ENCODE measurements at places on chromosomes 7 and 10.

DNA sequence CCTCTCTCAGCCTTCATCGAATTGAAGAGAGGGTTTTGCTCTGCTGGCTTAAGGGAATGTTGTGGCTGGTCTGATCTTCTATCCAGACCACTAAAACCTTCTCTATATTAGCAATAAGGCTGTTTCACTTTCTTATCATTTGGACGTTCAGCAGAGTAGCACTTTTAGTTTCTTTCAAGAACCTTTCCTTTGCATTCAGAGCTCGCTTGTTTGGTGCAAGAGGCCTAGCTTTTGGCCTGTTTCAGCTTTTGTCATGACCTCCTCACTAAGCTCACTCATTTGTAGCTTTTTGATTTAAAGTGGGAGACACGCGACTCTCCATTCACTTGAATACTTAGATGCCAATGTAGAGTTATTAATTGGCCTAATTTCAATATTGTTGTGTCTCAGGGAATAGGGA is 3.9 kb downstream of the MPP7 start:
- no peak for DNase-seq

DNA sequence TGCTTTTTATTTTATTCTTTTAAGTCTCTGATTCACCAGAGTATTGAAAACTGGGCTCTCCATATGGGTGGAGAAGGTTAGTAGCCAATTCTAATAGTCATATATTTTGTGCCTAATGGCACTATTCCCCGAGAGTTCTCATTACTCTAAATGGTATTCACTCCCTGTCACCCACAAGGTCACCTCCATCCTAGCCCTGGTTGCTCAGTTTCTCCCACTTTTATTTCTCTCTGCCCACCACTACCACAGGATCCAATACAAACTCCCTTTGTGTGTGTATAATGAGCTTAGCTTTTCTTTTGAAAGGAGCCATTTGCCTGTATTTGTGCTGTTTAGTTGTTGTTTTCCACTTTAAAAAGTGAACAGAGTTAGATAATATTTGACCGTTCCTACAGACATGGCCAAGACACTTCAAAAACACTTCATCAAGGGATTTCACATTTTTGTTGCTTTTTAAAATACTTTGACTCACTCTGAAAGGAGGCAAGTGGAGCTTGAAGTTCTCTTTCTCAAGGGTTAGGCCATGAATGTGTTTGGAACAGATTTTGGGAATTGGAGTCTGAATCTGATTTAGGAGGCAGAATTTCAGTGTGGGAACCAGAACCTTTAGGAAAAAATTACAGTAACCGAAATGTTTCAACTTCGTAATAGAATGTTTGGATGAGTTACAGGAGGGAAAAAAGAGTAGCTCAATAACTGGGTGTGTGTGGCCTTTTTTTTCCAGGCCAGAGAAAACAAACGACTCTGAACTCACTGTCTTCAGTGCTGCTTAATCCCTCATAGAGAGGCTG is 321.3 kb downstream of the BICC1 start:
- no peak for DNase-seq

- DNase-seq: no peak
Observed at GRCh38 chr7:77727936-77728701, 31.9 kb downstream of the RSBN1L start.

- DNase-seq: no peak
Observed at GRCh38 chr10:74922921-74923320, 96.5 kb downstream of the KAT6B start.

DNA sequence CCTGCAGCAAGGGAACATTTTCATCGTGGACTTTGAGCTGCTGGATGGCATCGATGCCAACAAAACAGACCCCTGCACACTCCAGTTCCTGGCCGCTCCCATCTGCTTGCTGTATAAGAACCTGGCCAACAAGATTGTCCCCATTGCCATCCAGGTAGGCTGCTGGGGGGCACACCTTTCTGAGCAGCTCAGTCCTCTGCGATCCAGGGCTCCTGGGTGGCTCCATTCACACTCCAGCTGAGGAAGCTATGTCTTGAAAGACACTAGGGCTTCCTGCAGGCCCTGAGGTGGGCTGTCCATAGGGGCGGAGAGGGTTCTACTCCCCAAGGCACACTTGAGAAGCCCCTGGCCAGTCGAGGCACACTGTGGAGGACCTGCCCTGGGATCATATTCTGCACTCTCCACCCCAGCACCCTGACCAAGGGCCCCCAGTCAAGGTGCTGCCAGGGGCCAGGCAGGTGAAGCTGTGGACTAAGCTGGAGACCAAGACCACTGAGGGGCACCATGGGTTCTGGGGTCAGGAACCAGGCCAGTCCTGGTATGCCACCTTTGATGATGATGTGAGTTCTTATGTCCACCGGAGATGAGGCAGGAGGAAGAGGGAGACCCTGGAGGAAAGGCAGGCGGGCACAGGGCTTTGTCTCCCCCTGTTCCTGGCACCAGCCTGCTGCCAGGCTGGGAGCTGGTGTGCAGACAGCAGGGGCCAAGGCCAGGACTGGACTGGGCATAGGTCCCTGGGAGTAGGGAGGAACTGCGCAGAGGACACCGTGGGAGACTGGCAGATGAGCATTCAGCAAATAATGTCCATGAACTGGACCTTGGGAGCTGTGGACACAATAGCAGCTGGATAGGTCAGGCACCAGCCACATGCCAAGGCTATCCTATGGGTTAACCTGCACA is 54.8 kb downstream of the ALOX5 start:
- DNase-seq: no peak

DNA sequence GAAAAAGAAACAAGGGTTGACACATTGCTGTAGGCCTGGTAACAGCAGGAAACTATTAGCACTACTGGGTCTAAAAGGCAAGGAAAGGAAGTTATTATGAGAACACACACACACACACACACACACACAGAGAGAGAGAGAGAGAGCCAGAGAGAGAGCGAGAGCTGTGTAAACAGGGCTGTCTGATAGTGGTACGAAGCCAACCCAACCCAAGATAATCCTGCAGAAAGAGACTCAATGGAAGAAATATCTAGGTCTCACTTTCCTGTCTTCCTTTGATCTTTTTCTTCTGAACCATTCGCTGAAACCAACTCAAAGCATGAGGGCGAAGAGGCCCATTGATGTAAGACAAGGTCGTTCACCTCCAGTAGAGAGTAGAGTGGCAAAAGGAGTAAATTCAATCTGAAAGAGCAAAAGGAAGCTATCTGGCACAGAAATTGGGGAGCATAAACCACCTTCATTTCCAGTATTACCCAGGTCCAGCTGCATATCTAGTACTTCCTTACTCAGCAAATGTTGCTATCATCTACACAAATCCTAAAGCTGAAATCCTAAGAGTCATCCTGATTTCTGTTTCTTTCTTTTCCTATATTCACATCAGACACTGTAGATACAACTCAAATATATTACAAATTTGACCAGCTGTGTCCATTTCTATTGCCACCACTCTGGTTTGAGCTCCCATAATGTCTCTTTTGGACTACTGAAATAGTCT is 110.2 kb downstream of the TMEM26 start:
- no peak for DNase-seq

GRCh38 chr10:124655191-124656112 is 88.7 kb downstream of the FAM53B start:
- no peak for DNase-seq

- no peak for DNase-seq
Observed at GRCh38 chr7:68776326-68776725, 821.9 kb upstream of the AUTS2 start.

- no peak for DNase-seq
Observed at GRCh38 chr10:129332476-129332875, 134.6 kb upstream of the MGMT start.

DNA sequence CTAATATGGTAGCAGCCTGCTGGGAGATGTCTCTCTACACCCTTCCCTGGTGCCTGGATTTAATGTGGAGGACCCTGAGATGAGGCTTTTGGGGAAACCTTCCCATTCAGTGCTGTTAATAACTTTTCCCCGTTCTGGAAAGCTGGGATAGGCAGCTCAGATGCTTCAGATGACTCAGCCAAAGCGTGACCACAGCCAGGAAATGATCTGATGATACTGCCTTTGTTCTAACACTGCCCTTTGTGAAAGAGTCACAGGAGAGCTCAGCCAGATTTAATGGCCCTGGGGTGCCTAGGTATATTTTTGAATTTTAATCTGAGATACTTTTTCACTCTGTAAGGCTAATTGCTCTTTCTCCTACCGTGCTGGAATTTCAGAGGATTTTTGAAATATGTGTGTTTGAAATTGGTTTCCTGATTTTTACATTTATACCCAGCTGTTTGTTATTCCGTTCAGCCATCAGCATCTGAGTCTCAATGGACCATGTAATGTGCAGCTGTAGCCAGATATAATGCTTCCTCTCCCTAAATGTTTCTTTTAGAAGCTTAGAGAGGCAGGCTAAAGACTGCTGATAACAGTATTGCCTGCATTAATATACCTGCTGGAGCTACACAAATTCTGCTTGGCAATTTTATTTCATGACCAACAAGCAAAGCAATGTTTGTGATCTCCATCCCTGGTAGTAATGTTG is 17.8 kb downstream of the CELF2 start:
- DNase-seq: no peak

DNA sequence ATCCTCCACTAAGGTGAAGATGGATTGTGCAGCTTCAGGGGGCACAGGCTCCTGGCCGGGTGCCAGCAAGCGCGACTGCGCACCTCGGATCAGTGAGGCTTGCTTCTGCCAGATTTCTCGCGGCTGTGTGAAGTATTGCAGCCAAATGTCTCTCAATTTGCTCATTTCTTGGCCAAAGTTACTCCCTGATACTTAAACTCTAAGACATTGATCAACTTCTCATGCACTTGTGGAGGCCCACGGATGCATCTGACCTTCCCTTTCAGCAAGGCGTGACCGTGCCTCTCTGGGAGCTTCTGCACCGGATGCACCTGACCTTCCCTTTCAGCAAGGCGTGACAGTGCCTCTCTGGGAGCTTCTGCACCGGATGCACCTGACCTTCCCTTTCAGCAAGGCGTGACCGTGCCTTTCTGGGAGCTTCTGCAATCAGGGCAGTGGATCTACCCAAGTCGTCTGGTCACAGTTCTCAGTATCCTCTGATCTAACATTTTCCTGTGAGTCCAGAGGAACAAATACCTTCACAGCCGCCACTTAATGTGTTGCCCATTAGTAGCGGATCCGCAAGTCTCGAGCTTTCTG is 248.3 kb downstream of the ADARB2 start:
- DNase-seq: no peak

- DNase-seq: no peak
Observed at GRCh38 chr10:22710139-22710745, 4.1 kb downstream of the PIP4K2A start.
